ENCODE measurements at places on chromosomes 12 and 14.

DNA sequence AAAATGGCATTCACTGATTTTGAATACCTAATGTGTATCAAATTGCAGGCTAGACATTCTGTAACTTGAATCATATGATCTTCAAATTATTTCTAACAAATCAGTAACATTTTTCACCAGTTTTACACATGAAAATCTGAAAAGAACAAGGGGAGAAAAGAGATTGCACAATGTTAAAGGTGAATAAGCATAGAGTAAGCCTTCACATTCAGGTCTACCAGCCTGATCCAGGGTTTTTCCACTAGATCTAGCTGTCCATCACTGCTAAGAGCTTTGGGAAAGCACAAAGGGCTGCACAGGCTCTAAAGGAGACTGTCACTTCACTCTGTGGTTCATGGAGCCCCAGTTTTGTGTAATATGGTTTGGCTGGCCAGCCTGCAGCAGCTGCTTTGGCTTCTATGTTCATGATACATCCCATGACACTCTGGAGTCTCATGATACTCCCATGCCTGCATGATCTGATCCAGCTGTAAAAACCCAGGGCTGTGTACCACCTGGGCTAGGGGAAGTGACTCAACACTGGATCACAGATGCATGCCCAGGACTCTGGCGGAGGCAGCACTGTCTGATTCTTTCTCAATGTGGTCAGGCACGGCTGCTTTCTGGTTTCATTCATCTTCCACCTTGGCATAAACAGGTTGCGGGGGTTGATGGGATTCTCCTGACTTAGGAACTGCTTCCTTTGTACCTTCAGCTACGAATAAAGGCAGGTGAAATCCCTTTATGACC lies 859.7 kb downstream of the GALC start:
- no peak for DNase-seq

GRCh38 chr12:115916910-115917668 lies 360.4 kb downstream of the MED13L start:
- peak; percentile 48 for DNase-seq

DNA sequence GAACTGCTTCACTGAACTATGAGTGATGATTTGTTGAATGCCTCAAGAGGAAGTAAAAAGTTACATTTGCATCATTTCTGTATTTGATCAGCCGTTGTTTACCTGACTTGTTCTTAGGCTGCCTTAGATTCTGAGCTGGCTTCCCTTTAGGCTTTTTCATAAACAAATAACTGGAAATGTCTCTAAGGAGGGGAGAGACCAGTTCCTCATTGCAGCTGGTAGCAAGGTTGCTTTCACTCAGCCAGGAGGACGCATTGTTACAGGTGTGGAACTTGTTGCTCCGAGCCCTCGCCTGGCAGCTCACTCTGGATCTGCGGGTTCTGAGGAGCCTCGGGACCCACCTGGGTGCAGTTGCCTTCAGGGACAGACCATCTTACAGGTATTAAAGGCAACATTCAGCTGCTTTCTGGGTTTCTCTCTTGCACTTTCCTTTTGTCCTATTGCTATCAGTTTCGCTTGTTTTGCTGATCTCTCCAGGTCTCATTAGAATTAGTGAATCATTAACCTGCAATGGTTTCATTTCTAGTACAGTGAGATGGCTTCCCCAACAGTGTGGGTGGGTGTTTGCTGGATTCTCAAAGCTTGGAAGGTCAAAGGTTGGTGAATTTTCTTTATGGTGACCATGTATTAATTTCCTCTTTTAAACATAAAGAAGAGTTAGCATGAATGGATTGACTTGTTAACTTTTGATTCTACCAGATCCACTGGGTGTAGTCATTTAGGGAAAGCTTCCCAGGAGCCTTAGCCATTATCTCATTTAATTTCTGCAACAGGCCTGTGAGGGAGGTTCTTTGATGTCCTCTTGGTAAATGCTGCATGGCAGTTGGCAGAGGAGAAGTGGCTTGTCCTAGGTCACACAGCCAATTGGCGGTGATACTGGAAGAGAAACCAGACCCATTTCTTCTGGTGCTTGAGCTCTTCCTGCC lies at the start of gene PLEKHG7:
Gene PLEKHG7 (plus strand): TSS at position 236 of the 926 bp plus-strand sequence. CDS start 3,643 bp downstream, outside the sequence.
- DNase-seq, result no peak

GRCh38 chr14:99150236-99150635 lies 121.8 kb downstream of the BCL11B start:
- DNase-seq, result no peak

DNA sequence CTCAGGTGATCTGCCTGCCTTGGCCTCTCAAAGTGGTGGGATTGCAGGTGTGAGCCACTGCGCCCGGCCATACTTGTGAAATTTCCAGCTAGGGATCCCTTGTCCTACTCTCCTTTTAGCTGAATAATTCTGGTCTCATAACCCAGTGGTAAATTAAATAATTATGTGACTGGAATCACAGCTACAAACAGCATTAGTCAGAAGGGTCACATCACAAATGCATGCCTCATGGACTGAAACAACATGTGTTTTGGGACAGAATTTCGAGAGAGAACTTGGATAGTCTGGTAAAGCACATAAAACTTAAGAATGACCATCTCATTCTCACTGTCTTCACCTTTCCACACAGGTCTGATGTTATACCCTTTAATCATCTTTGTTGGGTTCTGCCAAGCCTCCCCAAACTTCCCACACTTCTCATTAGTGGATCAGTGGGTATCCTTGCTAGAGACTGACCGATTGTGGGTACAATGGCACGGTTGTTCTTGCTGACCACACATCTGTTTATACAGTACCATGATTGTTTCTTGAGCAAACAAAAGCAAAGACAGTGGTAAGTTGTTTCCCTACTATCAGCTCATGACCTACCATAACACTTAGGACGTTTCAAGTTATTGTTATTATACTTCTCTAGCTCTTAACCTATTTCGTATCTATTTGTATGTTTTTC lies 5.1 kb downstream of the GPRC5D start:
- no peak for DNase-seq

Measured in stimulated activated CD4-positive, alpha-beta T cell treated with anti-CD3 and anti-CD28 coated beads, TNF-alpha, amount 100 ng/mL, for 24 hours (primary cell).